Fibroblast of skin of left quadriceps (primary cell): ENCODE measurements at places on chromosomes 6 and 20.
A peak's percentile ranks its signal among the peaks of the same experiment; 100 is the strongest.

- no peak for DNase-seq
Measured at GRCh38 chr6:84665401-84665800, 99.0 kb downstream of the TBX18 start.

DNA sequence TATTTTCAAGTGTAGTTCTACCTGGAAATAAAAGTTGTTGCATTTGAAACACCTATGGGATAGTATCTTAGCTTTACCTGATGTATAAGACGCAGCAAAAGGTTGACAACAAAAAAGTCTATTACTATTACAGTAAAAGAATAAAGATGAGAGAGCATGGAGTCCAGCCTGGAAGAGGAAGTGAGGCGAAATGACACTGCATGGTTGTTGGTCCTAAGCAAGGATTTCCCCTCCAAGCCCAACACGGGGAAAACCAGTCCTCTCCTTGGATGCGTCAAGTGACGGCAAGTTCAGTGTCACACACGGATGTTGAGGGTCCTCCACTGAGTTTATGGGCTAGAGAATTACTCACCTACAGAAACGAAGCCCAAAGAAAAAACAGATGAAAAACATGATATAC, 51.7 kb downstream of the COL11A2 start:
- DNase-seq, result no peak

DNA sequence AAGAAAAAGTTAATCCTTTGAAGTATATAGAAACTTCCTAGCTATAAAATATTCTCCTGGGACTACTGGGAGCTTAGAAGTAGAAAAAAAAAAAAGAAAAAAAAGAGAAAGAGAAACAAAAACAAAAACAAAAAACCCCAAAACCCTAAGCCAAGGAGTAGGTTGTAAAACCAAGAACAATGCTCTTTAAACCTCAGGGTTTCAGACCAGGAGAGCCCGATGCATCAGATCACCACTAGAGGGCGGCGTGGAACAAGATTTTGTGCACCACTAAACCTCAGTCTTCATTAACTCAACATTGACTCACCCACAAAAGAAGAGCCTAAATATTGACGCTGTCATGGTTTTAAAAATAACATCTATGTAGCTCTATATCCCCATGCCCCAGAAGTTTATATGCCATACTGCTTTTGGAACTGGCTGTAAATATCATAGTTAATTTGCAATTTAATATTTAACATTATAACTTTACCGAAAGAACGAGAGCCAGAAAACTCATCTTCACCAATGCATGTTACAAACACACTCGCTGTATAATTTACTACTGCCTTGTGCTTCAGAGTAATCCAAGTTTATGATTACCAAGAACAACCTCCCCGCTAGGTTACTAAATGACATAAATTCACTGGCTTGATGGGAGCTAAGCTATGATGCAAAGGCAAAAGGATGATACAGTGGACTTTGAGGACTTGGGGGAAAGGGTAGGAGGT, 19.2 kb downstream of the MCUR1 start:
- peak; percentile 64 for DNase-seq

GRCh38 chr20:40961176-40961575, 67.4 kb upstream of the TOP1 start:
- no peak for DNase-seq

GRCh38 chr20:23161968-23162696, 76.0 kb upstream of the CD93 start:
- DNase-seq, result peak; percentile 39

- DNase-seq, result no peak
Measured at GRCh38 chr20:38883981-38884733, 42.1 kb upstream of the FAM83D start.

DNA sequence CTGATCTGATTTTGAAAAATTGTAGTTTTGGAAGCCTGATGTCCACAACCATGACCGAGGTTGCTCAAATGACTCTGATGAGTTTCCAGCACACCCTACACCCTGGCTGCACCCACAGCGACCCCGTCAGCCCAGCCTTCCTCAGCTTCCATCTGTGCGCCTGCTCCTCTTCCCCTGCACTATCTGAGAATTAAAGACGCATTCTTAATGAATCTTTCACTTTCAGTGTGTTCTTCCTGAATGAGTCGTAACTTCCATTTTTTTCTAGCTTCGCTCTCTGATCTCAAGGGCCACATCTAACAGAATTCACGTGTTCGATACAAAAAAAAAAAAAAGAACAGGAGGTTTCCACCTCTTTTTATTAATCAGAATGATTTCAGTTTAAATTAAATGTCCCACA, 21.3 kb upstream of the RREB1 start:
- DNase-seq, result no peak

DNA sequence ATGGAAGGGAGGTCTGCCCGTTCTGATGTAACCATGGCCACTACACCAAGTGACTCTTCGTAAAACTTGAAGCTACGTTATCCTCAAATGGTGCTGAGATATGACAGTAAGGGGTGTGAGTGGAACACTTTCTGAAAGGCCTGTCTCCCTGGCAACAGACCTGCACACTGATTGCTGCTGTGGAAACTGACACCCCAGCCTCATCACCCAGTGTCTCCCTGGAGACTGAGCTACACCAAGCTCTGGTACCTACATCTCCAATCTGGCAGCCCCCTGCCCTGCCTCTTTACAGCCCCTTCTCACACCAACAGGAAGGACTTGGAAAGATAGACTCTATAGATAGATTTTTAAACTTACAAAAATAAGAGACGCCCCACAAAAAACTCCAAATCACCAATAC, 13.2 kb downstream of the PI16 start:
- no peak for DNase-seq

DNA sequence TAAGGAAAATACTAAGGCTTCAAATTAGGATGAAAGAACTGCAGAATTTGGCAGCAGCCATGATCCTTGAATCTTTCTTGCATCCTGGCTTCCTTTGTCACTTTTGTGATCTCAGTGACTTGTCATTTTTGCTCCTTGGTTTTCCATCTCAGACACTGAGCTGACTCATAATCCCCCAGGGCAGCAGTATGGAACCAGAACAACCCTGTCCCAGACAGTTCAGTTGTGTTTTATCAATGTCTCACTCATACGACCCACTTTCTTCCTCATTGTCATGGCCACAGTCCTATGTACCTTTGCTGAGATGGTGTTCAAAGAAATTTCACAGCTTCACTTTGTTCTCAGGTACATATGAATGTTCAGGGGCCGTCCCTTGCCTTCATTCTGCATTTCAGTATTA, 488.5 kb upstream of the BTBD3 start:
- no peak for DNase-seq

GRCh38 chr6:109808837-109809236, 117.7 kb downstream of the FIG4 start:
- no peak for DNase-seq

- no peak for DNase-seq
Measured at GRCh38 chr20:46013829-46014516, 5.3 kb downstream of the MMP9 start.

- DNase-seq, result peak; percentile 42
Measured at GRCh38 chr6:157667211-157668008, 155.6 kb upstream of the SNX9 start.

DNA sequence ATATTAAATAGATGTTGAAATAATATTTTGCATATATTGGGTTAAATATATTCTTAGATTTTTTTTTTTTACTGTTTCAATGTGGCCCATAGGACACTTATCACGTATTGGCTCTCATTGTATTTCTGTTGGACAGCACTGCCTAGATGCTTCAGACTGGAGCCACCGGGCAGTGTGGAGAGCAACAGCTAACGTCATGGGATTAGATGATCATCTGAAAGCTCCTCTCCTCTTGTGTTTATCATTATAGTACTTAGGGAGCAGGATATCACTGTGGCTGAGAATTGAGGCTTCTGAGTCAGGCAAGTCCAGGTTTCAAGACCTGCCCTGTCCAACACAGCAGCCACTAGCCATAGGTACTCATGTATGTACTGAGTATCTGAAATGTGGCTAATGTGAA, 87.4 kb downstream of the ZHX3 start:
- DNase-seq, result no peak

- DNase-seq, result no peak
Measured at GRCh38 chr6:96450082-96450769, 71.4 kb upstream of the UFL1 start.

GRCh38 chr20:31759836-31760518, 20.9 kb downstream of the TPX2 start:
- DNase-seq, result no peak

GRCh38 chr6:66054967-66055366, 347.9 kb upstream of the EYS start:
- DNase-seq, result no peak

GRCh38 chr6:5442916-5443315, 181.6 kb downstream of the FARS2 start:
- DNase-seq, result no peak

DNA sequence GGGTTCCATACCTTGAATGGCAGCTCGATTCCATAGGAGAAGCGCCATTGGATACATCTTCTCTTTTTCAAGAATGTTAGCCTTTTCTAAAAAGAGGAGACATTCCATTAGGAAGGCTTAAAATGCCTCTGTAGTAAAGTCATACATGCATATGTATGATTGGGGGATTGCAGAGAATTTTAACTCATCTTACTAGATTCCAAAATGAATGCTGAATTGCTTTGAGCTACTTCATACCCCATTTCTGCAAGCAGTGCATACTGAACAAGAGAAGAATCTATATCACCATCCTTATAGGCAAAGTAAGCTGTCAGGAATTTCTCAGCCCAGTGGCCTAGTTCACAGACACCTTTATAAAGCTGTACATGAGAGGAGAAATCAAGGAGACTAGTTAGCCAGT, 80.3 kb downstream of the NDUFAF5 start:
- peak; percentile 46 for DNase-seq

DNA sequence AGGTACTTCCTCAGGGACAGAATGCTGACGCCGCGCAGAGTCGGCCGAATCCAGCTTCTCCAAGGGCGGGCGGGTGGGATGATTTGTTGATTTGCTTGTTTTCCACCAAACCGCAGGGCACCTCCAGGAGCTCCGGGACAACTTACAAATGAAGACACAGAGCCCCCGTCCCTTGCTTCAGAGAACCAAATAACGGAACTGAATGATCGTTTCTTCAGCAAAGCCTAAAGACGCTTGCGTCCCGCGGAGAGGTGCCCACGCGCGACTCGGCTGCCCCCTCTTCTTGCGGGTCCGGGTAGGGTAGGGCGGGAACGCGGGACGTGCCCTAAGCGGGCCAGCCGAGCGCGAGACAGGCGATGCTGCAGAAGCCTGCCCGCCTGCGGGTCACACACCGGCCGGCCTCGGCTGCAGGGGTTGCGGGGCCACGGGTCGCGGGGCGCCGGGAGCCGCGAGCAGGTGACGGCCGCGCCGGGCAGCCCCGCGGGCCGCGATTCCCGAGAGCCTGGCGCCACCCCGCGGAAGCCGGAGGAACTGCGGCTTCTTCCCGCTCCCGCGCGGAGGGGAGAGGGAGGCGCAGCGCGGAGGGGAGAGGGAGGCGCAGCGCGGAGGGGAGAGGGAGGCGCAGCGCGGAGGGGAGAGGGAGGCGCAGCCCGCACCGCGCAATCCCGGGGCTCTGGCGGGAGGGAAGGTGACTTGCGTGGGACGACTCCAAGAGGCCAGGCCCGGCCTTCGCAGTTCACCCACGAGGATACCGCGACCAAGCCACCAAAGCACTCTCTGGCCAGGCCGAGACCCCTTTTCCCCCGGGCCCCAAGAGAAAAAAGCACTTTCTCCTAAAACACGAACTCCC, 7.7 kb upstream of the FOXF2 start:
- DNase-seq, result no peak

DNA sequence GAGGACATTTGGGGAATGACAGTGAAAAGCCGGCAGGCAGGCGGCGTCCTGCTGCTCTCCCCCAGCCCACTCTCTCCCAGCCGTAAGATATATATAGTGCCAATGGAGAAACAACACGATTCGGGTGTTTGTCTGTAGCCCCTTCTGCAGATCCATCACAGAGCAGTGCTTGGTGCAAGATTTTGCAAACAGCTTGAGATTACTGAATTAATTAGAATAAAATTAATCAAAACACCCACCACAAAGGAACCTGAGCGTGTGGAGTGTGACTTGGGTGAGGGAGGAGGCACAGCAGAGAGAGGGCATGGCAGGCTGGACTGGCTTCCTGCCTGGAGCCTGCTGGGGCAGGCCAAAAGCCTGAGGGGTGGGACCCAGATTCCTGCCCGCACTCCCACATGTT, 28.8 kb upstream of the CCDC167 start:
- DNase-seq, result no peak

GRCh38 chr6:68544450-68544849, 90.6 kb upstream of the ADGRB3 start:
- no peak for DNase-seq

GRCh38 chr6:116405138-116405537, 34.4 kb downstream of the DSE start:
- peak; percentile 81 for DNase-seq

DNA sequence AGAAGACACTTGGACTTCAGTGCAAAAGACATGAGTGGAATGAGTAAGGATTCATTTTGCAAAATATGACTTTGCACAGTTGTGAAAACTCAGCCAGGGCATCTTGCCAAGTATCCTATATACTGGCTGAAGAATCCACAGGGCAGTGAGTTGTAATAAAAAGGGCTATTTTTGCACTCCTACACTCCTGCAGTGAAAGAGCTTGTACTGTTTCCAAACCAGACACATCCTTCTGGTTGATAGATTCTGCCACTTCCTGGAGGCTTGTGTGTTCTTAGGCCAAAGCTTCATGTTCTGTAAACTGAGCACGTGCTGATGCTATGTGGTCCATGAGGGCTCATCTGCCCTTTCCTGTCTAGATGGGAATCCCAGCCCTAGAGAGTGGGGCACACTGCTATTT, 34.9 kb downstream of the GMPR start:
- peak; percentile 60 for DNase-seq

GRCh38 chr20:10133532-10133931, 85.1 kb upstream of the SNAP25 start:
- DNase-seq, result no peak

- no peak for DNase-seq
Measured at GRCh38 chr6:143778926-143779325, 64.2 kb upstream of the LTV1 start.

GRCh38 chr6:24833711-24834386, 35.1 kb upstream of the ARMH2 start:
- no peak for DNase-seq

GRCh38 chr6:14704383-14705271, 541.2 kb upstream of the JARID2 start:
- no peak for DNase-seq

- DNase-seq, result no peak
Measured at GRCh38 chr6:29112135-29112534, 4.3 kb downstream of the OR2J3 start.
